Body of pancreas (tissue), 4 donors: ENCODE measurements at places on chromosomes 7 and 10.

DNA sequence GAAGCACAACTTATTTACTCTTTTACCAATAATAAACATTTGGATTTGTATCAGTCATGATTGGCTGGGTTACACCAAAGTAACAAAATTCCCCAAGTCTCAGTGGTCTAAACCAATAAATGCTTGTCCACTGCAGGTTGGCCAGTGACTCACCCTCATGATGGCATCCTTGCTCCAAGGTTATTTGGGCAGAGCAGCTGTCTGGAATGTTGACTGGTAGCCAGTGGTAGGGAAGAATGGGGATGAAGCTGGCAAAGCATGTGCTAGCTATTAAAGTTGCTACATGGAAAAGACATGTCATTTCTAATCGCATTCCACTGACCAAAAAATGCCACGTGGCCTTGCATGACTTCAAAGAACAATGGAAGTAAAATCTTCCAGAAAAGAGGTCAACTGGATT lies 1168.7 kb upstream of the CELF2 start:
- DNase-seq = no peak

DNA sequence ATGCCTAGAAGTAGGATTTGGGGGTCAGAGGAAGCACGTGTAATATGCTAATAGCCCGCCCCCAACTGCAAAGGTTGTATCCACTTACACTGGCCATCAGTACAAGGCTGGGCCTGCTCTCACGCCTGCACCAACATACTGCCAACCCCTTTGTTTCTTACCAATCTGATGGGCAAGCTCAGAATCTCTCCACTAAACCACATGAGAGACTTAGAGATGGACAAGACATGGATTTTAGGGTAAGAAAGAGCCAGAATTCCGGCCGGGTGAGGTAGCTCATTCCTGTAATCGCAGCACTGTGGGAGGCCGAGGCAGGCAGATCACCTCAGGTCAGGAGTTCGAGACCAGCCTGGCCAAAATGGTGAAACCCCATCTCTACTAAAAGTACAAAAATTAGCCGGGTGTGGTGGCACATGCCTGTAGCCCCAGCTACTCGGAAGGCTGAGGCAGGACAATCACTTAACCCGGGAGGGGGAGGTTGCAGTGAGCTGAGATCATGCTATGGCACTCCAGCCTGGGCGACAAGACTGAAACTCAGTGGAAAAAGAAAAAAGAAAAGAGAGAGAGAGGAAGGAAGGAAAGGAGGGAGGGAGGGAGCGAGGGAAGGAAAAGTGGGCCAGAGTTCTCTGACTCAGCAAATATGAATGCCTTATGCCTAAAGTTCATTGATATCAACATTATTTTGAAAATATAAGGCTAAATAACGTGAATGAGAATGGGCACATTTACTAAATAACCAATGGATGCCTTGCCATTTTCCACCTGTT lies 162.2 kb downstream of the SLIT1 start:
- DNase-seq = no peak

GRCh38 chr7:138720286-138720685 lies 19.1 kb upstream of the SVOPL start:
- no peak for DNase-seq

DNA sequence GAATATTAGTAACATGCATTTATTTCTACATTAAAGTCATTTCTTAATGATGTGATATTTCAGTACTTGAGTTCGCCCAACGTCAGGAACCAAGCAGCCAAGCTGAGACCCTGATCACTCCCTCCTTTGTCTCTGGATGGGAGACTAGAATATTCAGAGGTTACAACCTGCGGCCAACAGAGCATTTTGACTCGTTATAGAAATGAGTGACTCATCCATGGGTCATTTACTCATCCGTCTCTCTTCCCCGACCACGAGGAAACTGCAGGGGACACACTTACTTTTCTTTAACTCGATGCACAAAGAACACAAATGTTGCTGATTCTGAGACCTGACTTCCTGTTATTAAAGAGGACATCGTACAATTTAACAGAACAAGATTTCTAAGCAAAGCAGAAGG lies 343.3 kb downstream of the FRMD4A start:
- no peak for DNase-seq

DNA sequence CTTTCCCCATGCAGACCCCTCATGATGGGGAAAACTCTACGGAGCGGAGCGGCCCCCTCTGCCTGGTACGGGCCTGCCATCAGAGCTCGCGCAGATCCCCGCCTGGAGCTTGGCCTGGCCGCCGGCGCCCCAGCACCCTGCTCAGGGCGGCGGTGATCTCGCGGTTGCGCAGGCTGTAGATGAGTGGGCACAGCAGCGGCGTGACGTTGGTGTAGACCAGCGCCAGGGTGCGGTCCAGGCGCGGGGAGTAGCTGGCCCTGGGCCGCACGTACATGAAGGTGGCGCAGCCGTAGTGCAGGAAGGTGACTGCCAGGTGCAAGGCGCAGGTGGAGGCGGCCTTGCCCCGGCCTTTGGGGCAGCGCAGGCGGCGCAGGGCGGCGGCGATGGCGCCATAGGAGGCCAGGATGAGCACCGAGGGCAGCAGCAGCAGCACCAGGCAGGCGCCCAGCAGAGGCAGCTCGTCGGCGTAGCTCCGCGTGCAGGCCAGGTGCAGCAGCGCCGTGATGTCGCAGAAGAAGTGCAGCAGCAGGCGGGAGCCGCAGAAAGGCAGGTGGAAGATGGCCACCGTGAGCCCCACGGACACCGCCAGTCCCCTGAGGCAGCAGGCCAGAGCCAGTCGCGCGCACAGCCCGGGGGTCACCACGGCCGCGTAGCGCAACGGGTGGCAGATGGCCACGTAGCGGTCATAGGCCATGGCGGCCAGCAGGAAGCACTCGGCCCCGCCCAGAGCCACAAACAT lies 33.4 kb downstream of the TAS2R41 start:
- no peak for DNase-seq

GRCh38 chr10:59036311-59037017 lies 140.0 kb upstream of the PHYHIPL start:
- DNase-seq = no peak

- peak; percentile 69 for DNase-seq
Observed at GRCh38 chr7:106166651-106167342, 54.7 kb upstream of the SYPL1 start.

- no peak for DNase-seq
Observed at GRCh38 chr7:6613706-6614105, 1.7 kb upstream of the ZNF853 start.

- DNase-seq = no peak
Observed at GRCh38 chr7:80641548-80641947, 3.1 kb downstream of the CD36 start.

DNA sequence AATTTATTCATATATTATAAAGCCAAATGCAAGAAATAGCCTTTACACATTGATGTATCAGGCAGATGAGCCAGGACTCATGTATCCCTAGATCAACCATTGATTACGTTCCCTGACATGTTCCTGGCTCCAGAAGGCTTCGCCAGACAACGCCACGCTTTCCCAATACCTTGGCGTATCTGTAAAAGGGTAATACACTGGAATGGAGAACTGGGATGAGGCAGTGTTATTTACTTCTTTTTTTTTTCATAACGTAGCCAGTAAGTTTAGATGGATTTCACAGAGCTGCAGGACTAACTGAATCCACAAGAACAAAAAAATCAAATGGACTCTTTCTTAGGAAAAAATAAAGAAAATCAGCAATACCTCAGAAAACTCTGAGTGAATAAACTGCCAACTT lies 588.1 kb upstream of the SEMA3D start:
- DNase-seq = no peak

- DNase-seq = no peak
Observed at GRCh38 chr7:19464241-19464640, 244.6 kb downstream of the POLR1F start.

- DNase-seq = no peak
Observed at GRCh38 chr10:54063514-54063913, 737.5 kb downstream of the PCDH15 start.

DNA sequence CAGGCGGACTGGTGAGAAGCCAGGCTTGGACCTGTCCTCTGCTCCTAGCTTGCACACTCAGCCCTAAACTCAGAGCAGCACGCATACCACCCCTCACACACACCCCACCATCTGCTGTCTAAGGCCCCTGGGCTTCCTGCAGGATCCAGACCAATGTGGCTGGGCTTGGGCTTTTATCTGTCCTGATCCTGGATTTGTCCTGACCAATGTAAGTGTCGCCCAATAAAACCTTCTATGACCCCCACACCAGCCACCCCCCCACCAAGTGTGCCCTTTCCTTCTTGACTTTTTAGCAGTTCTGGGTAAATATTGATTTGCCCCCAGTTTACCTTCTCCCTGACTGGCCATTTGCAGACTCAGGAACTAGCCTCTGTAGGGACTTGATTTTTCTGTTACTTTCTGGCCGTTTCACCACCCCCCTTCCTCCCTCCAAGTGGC lies 1.7 kb upstream of the HOXA13 start:
- DNase-seq = no peak

DNA sequence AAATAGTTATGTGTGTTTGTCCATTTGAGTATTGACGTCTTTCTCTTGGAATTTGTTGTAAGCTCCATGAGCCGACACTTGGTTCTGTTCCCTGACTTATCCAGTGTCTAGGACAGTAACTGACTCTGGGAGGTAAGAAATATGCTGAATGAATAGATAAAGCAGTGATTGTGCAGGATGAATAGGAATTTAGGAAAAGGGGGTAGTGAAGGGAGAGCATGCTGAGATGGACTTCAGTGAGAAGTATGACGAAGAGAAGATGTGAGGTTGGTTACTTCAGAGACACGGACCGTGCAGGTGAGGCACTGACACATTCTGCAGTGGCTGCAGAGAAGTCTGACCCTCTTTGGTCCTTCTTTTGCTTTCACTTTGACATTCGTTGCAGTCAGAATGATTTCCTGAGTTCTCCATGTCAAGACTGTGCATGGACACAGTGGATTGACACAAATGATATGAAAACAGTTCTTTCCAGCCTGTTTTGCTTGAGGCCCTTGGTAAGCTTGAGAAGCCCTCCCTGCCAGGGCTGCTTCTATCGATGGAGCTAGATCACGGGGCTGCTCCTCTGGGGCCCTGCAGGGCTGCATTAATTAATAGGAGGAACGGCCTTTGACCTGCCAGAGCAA lies 261.5 kb upstream of the SORCS1 start:
- no peak for DNase-seq

- no peak for DNase-seq
Observed at GRCh38 chr10:89306434-89307268, 4.8 kb downstream of the IFIT2 start.

DNA sequence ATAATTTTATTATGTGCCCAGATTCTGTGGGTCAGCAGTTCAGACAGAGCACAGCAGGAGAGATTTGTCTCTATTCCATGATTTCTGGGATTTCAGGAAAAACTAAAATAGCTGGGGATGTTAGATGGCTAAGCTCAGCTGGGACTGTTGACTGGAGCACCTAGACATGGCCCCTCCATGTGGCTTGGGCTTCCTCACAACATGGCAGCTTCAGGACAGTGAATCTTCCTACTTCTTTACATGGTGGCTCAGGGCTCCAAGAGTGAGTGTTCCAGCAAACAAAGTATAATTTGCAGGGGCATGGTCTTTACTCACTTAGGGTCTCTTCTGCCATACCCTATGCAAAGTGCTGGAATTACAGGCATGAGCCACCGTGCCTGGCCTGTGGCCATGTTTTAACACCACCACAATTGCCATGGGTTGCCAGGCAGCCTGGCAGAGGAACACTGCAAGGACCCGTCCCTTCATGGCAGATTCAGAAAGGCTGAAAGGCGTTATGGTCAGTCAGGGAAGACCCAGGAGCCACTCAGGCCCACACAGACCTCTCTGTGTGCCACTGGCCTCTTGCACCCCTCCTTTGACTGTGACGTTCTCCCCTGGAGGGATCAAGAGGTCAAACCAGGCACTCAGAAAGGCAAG lies 50.8 kb upstream of the ZMIZ1 start:
- DNase-seq = no peak

- no peak for DNase-seq
Observed at GRCh38 chr7:96337519-96337918, 15.6 kb upstream of the SLC25A13 start.

- DNase-seq = no peak
Observed at GRCh38 chr7:127332880-127333279, 59.6 kb downstream of the ZNF800 start.

GRCh38 chr10:120573355-120573754 lies 116.3 kb downstream of the PLPP4 start:
- no peak for DNase-seq

GRCh38 chr7:80631421-80631820 lies 7.0 kb upstream of the CD36 start:
- DNase-seq = no peak

GRCh38 chr7:37007691-37008090 lies 283.4 kb upstream of the AOAH start:
- no peak for DNase-seq

GRCh38 chr7:33841705-33842129 lies 63.6 kb upstream of the BMPER start:
- no peak for DNase-seq

DNA sequence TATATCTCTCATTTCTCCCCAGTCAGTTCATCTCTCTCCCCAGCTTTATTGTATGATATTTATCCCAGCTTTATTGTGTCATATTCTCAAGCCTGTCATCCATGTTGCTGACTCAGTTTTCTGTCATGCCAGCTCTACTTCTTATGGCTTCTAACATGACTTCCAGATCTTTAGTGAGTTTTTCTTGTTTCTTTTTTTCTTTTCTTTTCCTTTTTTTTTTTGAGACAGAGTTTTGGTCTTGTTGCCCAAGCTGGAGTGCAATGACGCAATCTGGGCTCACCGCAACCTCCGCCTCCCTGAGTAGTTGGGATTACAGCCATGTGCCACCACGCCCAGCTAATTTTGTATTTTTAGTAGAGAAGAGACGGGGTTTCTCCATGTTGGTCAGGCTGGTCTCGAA lies 28.7 kb upstream of the CALU start:
- peak; percentile 16 for DNase-seq

GRCh38 chr7:143877098-143877497 lies 24.9 kb downstream of the TCAF1 start:
- DNase-seq = no peak

GRCh38 chr10:103933557-103934121 lies 15.7 kb upstream of the STN1 start:
- DNase-seq = peak; percentile 80
